ENCODE measurements at places on chromosomes 12 and 14. TPM values are rescaled to one million over a fixed set of nuclear protein-coding genes. Genes with fewer than 3 reads are reported as not detected.

GRCh38 chr14:63910583-63911363, 58.0 kb downstream of the SYNE2 start:
- no peak for DNase-seq

- DNase-seq: peak; percentile 100
Observed at GRCh38 chr14:22929104-22929960, at the start of gene PRMT5. Gene PRMT5 (minus strand): TSS chr14:22929376. CDS start chr14:22929361, 15 bp downstream.

DNA sequence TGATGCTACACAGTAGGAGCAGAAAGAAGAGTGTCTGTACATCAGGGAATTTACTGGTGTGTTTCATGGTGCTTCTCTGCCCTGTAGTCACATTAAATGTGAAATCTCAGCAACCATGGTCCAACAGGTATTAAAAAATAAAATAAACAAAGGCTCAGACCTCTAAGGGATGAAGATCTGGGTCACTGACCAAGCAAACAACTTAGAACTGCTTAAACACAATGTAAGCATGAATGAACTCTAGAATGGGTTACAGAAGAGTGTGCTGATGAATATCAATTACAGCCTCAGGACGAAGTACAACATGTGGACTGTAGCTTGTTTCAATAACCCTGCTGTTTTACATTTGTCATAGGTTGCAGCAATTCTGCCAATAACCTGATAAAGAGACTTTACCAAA, 47.4 kb downstream of the SLC35F4 start:
- DNase-seq: no peak

DNA sequence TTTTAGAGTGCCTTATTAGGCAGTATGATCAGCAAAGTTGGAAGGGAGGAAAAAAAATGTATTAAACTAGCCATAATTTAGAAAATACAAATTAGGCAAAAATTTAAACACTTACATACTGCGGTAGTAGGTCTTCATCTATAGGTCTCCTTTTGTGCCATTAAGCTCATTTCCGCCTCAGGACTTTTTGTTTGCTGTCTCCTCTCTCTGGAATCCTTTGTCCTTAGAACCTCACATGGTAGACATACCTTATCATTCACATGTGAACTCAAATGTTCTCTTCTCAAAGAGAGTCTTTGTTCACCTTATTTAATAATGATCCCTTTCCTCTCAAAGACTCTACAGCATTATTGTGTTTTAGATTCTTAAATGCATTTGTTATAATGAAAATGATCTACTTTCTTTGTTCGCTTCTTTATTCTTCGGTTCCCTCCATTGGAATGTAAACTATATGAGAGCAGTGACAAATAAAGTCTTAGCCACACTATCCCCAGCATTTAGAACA, 14.7 kb downstream of the FANCM start:
- no peak for DNase-seq

GRCh38 chr14:69423279-69423678, 24.8 kb downstream of the SLC39A9 start:
- no peak for DNase-seq

DNA sequence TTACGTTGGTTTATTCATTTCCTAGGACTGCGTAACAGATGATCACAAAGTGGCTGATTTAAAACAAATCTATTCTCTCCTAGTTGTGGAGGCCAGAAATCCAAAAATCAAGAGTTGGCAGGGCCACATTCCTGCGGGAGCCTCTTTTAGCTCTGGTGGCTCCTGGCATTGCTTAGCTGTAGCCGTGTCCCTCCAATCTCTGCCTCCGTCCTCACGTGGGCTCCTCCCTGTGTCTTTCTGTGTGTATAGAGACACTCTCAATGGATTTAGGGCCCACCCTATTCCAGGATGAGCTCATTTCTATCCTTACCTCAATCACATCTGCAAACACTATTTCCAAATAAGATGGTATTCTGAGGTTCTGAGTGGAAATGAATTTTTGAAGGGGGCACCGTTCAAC, 42.5 kb downstream of the KCTD10 start:
- DNase-seq: no peak

GRCh38 chr12:115323223-115323905, 639.4 kb upstream of the TBX3 start:
- peak; percentile 63 for DNase-seq

DNA sequence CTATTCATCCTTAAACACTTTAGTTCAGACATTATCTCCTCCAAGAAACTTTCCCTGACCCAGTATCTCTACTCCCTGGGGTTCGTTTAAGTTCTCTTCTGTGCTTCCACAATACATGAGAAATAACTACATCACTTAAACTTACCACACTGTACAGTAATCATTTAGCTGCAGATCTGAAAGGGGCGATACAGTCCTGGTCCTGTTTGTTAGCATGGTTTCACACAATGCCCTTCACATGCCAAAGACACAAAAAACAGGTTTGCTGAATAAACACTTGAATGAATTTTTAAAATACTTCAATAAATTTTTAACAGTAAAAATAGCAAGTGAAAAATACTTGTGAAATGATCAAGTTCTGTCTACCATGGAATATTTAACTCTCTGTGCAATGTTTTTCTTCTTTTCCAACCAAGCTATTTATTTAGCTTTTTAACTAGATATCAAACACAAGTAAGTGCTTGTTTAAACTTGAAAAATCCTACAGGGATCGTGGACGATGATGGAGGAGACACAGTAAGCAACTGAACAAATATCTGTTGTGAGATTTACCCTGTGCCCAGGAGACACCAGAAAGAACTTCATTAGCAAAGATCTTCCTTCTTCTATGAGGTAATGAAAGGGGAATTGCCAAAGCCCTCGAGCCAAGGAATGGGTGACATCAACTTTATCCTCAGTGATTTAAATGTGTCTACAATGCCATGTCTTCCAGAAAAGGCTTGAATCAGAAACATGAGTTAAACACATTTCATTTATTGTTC, 255.6 kb upstream of the GRIP1 start:
- DNase-seq: no peak

DNA sequence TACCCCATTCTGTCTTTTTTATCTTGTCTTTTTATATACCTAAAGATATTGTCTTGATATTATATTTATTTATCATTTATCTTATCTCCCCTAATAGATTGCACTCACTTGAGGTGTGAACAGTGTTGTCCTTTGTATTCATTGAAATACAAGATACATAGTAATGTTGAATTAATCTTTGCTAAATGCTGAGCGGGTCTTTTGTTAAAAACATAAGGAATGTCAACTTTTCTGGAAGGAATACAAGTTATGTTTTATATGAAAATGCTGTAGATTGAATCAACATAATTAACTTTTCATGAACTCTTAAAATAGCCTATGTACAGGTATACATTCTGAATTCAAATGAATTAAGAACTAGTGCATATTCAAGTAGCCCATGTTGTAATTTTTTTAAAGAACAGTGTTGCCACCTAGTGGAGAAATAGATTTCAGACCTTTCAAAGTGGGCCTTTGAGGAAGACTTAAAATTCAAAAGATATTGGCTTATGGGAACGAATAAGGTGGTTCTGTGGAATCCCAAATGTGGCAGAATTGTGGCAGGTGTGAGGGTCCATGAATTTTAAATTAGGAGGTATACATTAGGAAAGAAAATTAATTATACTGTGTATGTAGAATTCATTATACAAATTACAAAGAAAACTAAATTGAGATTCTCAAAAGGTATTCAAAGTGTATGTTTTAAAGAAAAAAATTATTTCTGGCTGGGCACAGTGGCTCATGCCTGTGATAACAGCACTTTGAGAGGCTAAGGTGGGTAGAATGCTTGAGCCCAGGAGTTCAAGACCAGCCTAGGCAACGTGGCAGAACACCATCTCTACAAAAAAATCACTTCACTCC, 19.1 kb downstream of the BBOF1 start:
- peak; percentile 71 for DNase-seq

DNA sequence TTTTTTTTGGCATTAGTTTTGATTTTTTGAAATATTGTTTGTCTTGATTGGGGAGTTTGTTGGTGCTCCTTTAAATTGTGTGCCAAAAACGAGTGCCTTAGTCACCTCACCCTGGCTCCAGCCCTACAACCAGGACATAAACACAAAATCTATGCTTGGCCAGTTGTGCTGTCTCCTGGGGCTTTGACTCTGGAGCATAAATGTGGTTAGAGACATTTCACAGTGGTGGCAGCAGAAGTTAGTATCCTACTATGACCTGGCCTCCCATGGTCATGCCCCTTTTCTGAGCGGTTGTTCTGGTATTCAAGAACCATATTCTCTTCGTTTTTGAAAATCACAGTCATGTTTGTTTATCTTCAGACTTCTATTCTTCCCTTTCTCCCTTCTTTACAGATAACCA, 70.7 kb upstream of the PSMA6 start:
- no peak for DNase-seq

- no peak for DNase-seq
Observed at GRCh38 chr12:58860788-58861240, 59.5 kb downstream of the LRIG3 start.

- peak; percentile 70 for DNase-seq
Observed at GRCh38 chr12:7806863-7807487, 17.8 kb downstream of the NANOG start.

DNA sequence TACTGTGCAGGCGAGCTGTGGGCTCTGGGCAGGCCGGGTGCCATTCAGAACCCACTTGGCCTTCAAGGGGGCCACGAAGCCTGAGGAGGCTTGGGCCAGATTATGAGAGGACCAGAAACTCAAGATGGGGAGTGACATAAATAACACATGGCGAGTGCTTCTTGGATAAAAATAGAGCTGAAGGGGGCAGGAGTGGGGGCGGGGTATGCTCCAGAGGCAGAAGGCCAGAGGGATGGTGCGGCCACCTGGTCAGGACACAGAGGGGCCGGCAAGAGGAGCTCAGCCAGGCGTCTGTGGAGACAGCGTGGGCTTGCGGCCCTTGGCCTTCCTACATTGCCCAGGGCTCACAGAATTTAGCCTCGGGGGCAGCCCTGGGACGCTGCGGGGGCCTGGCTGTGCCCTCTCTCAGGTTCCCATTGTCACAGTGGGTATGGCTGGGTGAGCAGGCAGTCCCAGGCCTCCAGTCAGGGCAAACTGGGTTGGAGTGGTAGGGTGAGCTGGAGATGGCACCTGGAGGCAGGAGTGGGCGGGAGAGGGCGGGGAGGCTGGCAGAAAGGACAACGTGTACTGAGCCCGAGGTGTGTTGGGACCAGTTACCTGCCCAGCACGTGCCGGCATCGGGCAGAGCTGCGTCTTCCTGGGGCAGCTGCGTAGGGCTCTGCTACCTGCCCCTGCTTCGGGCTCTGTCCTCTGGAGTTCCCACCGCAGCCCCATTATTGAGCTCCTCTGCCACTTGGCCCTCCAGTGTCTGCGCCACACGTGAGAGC, 7.4 kb upstream of the SLC25A29 start:
- no peak for DNase-seq

- DNase-seq: no peak
Observed at GRCh38 chr12:69163681-69164362, 75.5 kb upstream of the CPSF6 start.

DNA sequence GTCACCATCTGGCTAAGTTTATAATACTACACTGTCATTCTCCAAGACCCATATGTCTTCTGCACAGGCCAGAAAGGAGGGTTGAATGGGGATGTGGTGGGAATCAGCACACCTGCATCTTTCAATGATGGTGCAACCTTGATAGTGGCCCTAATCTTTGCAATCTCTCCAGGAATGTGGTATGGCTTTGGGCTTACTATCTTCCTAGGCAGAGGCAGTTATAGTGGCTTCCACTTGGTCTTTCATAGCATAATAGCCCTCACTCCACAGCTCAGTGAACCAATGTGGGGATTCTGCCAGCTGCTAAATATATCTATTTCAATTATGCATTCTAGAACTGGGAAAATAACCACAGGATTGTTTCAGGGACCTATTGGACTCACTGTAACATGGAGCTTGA, 61.8 kb upstream of the ATP2B1 start:
- DNase-seq: no peak

- no peak for DNase-seq
Observed at GRCh38 chr12:78566456-78566855, 298.1 kb upstream of the SYT1 start.

DNA sequence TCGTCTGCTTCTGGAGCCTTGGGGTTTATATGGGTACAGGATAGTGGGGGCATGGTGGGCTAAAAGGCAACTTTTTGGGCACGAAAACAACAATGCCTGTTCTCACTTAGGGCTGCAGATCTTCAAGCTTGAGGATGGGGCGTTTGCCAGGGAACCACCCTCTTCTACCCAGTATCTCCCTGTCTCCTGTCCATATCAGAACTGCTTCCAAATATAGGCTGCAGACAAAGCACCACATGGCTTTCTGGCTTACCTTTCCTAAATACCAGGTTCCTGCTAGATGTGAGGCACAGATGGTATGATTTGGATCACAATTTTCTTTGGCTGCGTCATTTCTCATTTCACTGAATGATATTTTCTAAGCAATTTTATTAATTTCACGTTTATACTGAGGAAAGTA, 70.4 kb downstream of the CMAS start:
- DNase-seq: no peak

DNA sequence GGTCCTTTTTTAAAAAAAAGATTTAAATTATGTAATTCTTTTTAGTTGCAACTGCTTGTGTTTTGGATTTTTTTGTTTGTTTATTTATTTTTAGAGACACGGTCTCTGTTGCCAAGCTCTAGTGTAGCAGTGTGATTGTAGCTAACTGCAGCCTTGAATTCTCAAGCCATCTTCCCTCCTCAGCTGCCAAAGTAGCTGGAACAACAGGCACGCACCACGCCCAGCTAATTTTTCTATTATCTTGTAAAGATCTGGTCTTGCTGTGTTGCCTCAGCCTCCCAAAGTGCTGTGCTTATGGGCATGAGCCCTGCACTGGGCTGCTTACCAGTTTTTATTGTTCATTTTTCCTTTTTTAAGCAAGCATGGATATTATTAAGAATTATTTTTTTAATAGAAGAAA, 10.6 kb upstream of the ART4 start:
- DNase-seq: no peak

DNA sequence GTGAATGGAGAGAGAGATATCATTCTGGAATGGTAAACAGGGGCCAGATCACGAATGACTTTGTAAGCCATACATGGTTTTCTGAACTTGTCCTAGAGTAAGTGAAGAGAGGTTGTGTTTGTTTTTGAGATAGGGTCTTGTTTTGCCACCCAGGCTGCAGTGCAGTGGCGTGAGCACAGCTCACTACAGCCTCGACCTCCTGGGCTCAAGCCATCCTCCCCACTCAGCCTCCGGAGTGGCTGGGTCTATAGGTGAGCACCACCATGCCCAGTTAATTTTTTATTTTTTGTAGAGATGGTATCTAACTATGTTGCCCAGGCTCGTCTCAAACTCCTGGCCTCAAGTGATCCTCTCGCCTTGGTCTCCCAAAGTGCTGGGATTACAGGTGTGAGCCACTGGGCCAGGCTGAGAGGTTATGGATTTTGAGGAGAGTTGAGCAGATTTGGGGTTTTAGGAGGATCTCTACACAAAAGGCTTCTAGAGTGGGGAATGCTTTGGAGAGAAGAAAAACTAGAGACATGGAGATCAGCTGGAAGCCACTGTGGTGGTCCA, 19.7 kb upstream of the GPRC5A start:
- DNase-seq: no peak

- no peak for DNase-seq
Observed at GRCh38 chr14:46940611-46941010, 289.0 kb upstream of the RPL10L start.

- DNase-seq: no peak
Observed at GRCh38 chr14:82047777-82048470, 514.3 kb upstream of the SEL1L start.

GPR162 gene
- 8.7 TPM for total RNA-seq

DBX2 gene
- not detected for total RNA-seq

LRP10 gene
- total RNA-seq: 65.5 TPM

IPO8 gene
- 29.4 TPM for total RNA-seq

CIDEB gene
- total RNA-seq: not detected

SERPINA10 gene
- not detected for total RNA-seq

DPF3 gene
- total RNA-seq: 3.0 TPM

SERPINA9 gene
- not detected for total RNA-seq

SLC17A8 gene
- not detected for total RNA-seq

PPP4R4 gene
- 2.0 TPM for total RNA-seq

TDRD9 gene
- not detected for total RNA-seq

RFLNA gene
- not detected for total RNA-seq

Measured in HT1080 (cell line).